ENCODE measurements at places on chromosomes 16 and 17. TPM values are rescaled to one million over a fixed set of nuclear protein-coding genes. Genes with fewer than 3 reads are reported as not detected.

The SLC35G6 gene
- not detected for total RNA-seq

DNA sequence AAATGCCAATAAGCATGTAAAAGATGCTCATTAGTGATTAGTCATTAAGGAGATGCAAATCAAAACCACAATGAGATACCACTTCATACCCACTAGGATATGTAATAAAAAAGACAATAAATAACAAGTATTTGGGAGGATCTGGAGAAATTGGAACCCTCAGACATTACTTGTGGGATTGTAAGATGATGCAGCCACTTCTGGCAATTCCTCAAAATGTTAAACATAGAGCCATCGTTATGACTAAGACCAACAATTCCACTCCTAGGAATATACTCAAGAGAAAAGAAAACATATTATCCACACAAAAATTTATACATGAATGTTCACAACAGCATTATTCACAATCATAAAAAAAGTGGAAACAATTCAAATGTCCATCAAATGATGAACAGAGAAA, 336.2 kb upstream of the PMFBP1 start:
- DNase-seq: no peak

The CHTF8 gene
- total RNA-seq: 44.2 TPM

- DNase-seq: no peak
Observed at GRCh38 chr16:28986492-28986891, 1.6 kb downstream of the LAT start.

The NHLRC4 gene
- 0.89 TPM for total RNA-seq

GRCh38 chr16:989354-989814, 7.8 kb downstream of the SOX8 start:
- no peak for DNase-seq

DNA sequence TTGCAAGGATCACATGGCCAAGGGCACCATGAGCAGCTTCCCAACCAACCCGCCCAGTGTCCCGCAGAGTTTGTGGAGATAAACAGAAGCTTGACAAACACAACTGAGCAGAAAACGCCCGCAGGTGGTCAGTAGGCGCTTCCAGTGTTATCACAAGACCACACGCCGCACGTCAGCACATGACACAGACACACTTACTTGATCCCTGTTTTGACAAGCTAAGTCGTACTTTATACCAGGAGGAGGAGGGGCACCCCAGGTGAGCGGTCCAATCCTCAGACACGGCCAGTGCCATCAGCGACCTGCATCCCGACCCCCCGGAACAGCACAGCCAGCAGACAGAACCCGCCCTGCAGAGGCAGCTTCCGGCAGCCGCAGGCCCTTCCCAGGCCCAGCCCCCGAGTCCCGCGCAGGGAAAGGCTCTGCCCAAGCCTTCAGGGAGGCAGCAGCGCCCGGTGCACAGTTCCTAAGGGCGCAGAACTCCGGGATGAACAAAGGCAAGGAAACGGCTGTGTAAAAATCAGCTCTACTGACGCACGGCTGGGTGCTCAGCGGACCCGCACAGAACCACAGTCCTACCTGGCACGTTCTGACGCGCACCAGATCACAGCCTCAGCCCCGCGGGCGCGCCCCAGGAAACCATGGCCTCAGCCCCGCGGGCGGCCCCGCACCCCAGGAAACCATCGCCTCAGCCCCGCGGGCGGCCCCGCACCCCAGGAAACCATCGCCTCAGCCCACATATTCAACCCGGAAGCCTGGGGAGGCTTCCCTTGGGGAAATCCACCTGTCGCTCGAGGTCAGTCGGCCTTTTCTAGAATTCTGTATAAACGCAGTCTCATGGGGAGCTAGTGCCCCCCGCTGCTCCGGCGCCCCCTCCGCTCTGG, 27.8 kb downstream of the AXIN1 start:
- no peak for DNase-seq

DNA sequence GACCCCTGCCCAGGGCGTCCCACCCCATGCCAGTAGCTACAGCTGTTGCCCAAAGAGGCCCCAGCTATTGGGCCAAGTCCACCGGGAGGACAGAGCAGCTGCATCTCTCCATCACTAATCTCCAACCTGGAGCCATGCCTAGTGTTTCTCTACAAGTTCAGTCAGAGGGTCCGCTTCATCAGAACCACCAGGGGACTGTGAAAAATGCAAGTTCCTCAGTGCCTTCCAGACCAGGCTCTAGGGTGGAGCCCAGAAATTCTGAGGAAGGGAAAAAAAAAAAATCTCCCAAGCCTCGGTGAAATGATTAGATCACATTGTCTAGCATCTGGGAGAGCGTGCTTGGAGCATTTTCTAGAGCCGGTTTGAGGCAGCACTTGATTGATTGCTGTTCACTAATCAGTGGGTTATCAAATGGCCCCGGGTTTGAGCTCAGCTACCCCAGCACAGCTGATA, 22.4 kb upstream of the HERPUD1 start:
- DNase-seq: no peak

DNA sequence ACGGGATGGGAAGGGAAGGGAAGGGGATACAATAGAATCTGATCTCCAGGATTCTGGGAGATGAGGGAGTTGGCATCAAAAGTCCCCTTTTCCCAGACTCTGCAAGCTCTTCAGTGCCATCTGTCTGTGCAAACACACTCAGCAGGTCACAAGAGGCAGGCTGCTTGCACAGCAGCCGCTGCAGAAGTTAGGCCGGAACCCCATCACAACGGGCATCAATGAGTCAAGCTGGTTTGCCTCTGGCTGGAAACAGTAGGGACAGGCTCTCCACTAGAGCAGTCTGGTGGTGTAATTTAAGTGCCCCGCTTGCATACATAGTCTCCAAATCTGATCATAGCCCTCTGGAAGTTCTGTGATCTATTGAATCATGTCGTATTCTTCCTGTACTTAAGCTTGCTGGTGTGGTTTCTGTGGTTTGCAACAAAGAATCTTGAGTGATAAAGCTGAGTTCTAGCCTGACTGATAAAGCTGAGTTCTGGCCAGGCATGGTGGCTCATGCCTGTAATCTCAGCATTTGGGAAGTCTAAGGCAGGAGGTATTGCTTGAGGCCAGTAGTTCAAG, 33.7 kb upstream of the KDM8 start:
- no peak for DNase-seq

The CCDC200 gene
- 0.55 TPM for total RNA-seq

GRCh38 chr17:2067048-2067561, 12.2 kb downstream of the HIC1 start:
- no peak for DNase-seq

The KRT25 gene
- 0.40 TPM for total RNA-seq

The PKMYT1 gene
- total RNA-seq: 7.2 TPM

The WNT3 gene
- 4.0 TPM for total RNA-seq

DNA sequence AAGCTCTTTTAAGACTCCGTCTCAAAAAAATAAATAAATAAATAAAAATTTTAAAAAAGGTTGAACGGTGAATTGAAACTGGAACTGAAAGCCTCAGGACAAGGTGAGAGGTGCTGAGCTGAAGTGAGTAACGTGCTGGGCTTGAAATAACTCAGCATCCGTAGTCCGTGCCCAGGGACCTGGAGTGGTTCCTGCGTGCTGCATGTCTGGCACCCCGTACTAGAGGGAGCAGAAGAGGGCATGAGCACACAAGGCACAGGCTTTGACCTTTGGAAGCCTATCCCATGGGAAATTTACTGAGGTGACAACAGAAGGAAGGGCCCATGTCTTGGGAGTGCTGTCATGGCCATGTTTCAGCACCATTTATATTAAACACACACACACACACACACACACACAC, 4.5 kb upstream of the MEIOB start:
- no peak for DNase-seq

GRCh38 chr16:57720142-57720575, 15.4 kb upstream of the KATNB1 start:
- DNase-seq: no peak

The PRSS36 gene
- total RNA-seq: 2.8 TPM

DNA sequence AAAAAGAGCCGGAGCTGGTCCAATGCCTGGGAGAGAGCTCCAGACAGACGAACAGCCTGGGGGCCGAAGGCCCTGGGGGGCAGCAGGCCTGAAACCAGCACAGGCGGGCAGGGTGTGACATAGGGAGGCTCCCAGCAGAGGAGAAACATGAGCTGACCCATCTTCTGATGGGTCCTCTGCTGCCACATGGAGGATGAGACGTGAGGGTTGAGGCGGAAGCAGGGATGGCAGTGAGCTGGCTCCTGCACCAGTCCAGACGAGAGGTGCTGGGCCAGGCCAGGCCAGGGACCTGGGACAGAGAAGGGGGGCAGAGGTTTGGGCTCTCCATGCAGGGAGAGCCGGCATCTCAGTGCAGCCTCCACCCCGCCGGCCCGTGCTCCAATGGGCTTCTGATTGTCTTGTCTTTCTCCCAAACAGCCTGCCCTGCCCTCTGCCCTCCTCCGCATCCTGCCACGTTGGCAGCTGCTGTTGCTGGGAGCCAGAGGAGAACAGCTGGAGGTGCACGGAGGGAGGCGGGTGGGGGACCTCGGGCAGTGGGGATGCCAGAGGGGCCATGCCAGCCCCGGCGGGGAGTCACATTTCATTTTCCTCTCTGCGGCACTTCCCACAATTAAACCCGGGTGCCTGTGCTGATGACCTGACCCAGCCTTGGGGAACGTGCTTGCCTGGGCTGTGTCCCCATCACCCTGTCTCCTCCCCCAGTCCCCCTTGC, 139.1 kb upstream of the GSE1 start:
- DNase-seq: no peak

The GAST gene
- total RNA-seq: not detected

The SNAI3 gene
- 0.33 TPM for total RNA-seq

The SEPTIN12 gene
- 0.28 TPM for total RNA-seq

- DNase-seq: no peak
Observed at GRCh38 chr16:54411544-54411943, 125.0 kb upstream of the IRX3 start.

DNA sequence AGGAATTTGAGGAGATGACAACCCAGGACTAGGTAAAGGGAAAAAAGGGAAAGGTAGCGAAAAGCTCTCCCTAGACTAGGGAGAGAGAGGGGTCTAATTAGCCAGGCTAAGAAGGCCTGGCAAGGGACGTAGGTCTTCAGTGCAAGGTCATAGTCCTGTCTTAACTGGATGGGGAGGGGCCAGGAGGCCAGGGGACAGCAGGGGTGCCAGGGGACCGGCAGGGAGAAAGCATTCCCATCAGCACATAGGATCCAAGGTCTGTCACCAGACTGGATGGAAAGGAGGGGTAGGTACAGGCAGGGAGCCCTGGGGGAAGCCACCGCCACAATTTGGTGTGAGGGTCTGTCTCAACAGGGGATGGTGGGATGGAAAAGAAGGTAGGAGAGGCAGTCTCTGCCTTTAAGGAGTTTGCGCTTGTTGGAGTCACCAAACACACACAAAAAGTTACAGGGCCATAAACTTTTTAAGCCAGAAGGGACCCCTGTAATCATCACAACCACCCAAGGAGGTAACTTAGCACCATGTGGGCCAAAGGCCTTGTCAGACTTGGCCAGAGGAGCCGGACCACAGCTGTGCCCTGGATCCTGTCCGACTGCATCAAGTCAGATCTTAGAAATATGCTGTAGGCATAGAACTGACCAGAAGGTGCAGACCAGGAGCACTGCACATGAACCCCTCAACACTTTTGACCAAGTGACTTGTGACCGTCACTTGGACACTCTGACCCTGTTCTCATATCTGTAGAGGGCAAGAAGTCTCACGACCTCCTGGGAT, 10.0 kb downstream of the AXIN2 start:
- no peak for DNase-seq

The CCDC154 gene
- 0.59 TPM for total RNA-seq

- no peak for DNase-seq
Observed at GRCh38 chr17:72870367-72870985, 222.0 kb downstream of the SLC39A11 start.

GRCh38 chr17:65855675-65856074, 294.2 kb upstream of the AXIN2 start:
- DNase-seq: no peak

The HSF5 gene
- 0.50 TPM for total RNA-seq

The KRT20 gene
- not detected for total RNA-seq

The KRT33A gene
- not detected for total RNA-seq

DNA sequence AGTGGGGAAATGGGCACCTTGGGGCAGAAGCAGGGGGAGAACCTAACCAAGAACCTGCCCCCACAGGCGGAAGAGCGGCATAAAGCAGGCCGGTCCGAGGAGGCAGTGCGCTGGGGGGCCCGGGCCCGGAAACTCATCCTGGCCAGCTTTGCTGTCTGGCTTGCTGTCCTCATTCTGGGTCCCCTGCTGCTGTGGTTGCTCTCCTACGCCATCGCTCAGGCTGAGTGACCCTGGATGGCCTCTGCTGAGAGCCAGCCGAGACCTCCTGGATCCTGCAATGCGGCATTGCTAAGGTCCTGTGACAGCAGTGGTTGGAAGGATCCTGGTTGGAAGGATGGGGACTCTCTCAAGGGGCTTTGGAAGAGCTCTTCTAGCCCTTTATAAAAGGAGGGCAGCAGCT, 4.5 kb upstream of the PHKG2 start:
- DNase-seq: no peak

- DNase-seq: no peak
Observed at GRCh38 chr17:41785859-41786226, 668 bp downstream of the JUP start.

Measured in spinal cord (tissue), 10 donors.